CD14-positive monocyte (primary cell): ENCODE measurements at places on chromosomes 6 and 20.
A peak's percentile ranks its signal among the peaks of the same experiment; 100 is the strongest.

- no peak for DNase-seq
These were observed 5.0 kb downstream of the WRNIP1 start for GRCh38 chr6:2770171-2770570.

DNA sequence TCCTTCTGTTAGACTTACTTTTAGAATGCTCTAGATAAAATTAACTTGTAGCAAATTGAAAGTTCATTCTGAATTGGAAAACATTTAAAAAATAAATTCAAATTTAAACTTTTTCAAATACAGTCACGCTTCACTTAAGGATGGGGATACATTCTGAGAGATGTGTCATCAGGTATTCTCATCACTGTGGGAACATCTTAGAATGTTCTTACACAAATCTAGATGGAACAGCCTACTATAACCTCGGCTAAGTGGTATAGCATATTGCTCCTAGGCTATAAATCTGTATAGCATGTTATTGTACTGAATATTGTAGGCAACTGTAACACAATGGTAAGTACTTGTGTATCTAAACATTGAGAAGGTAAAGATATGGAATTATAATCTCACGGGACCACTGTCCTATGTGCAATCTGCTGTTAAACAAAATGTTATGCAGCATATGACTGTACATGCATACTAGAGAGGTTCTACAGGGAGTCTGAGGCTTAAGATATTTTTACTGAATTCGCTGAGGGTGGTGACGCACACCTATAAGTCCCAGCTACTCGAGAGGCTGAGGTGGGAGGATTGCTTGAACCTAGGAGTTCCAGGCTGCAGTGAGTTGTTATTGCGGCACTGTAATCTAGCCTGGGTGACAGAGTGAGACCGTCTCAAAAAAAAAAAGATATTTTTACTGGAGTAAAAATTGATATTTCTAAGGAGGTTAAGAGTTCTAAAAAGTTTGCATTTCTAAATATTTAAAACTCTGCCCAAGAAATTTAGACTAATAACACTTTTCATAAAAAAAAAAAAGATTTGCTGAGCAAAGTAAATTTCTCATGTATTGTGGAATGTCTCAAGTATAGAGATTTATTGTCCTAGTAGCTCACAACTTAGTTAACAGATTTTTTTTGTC lies 87.3 kb upstream of the TULP1 start:
- no peak for DNase-seq

DNA sequence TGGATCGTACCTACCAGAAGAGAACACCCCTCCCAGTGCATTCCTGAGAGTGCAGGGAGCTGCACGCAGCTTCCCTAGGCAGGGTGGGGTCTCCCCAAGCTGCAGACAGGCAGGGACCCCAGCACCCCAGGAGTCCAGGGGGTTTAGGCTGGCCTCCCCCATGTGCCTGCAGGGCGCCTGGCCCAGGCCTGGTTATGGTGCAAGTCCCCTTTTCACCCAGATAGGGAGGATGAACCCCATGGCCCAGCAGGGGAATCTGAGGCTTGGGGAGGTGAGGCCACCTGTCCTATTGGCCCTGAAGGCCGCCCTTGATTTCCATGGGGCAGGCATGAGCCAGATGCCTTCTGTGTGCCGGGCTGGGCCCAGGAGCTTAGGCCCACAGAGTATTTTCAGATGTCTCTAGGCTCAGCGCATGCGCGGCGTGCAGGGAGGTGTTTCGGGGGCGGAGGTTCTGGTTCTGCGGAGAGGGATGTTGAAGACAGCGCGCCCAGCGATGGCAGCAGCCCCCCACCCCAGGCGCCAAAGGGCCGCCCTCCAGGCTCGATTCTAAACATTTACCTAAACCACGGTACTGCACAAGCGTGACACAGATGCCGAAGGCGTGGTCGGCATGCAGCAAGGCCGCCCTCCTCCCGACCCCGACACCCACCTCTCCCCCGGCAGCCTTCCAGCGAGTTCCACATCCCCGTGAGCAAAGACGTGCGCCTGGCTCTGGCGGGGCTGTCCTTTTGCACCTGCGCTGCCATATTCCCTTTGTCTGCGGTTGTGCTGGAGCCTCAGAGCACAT lies 29.4 kb downstream of the COL20A1 start:
- DNase-seq = no peak

GRCh38 chr6:11650711-11651110 lies 113.2 kb downstream of the TMEM170B start:
- DNase-seq = no peak

DNA sequence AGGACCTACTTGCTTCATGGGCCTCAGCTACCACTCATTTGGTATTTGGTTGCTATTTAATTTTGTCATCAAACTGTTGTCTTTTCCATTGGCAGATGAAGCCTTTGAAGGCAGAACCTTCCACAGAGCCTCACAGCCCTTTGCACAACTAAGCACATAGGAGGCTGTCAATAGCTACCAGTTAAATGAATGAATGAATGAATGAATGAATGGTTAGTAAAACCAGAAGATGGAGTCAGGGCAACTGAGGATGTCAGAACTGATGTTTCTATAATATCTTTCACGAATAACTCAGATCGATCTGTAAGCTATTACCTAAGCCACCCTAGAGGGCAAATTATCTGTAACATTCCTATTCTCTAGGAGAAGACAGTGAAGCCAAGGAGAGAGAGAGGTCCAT lies 19.1 kb downstream of the BNIP5 start:
- DNase-seq = no peak

DNA sequence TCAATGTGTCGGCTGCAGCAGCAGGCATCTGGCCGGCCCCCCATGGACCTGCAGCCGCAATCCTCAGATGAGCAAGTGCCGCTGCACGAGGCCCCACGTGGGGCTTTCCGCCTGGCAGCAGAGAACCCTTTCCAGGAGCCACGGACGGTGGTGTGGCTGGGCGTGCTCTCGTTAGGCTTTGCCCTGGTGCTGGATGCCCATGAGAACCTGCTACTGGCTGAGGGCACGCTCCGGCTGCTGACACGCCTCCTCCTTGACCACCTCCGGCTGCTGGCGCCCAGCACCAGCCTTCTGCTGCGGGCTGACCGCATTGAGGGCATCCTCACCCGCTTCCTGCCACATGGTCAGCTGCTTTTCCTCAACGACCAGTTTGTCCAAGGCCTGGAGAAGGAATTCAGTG lies 3.5 kb downstream of the AP5S1 start:
- no peak for DNase-seq

DNA sequence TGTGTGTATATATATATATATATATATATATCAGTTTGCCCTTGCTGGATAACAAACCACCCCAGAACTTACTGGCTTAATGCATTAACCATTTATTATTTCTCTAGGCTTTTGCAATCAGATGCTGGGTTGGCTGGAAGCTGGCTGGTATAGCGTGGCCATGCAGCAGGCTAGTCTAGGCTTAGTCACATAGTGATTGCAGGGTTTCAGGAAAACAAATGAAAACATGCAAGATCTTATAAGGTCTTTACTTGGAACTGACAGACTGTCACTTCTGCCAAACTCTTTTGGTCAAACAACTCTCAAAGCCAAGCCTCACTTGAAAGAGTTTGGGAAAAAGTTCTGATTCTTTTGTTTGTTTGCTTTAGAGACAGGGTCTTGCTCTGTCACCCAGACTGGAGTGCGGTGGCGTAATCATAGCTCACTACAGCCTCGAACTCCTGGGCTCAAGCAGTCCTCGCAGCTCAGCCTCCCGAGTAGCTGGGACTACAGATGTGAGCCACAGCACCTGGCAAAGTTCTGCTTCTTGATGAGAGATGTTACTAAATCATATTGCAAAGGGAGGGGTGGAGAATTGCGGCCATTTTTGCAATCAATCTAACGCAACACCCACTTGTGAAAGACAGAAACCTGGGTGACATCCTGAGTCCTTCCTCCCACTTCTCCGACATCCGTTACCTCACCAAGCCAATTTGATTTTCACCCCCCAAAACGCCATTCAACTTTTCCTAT lies 74.6 kb upstream of the RNF24 start:
- peak; percentile 91 for DNase-seq

DNA sequence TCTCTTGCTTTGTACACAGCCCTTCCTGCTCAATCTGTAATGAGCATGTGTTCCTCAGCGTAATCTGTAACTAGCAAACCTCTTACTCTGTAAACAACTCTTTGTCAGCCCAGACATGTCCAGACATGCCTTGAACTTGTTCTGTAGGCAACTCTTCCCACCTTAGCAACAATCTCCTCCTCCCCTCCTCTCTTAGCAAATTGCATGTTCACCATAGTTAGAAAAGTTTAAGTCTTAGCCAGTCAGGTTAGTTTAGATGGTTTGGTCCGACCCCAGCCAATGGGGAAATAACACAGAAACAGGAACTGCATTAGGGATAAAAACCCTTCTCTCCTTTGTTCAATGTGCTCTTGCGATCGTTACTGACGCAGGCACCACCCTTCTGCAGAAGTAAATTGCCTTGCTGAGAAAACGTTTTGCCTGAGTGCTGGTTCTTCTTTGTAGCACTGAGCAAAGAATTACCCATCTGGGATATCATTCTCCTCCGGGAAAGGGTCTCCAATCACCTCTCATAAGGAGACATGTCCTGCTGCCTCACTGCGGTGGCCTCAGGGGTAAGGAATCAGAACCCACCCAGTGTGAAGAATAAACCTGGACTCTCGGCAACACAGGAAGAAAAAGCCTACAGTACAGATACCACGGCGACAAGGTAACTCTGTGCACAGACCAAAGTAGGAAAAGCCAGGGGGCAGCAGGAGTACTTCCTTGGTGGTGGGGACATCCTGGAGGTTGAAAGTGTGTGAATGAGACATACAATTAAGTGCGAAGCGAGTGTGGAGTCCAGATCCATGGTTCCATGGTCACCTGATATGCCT lies 26.2 kb downstream of the PLN start:
- DNase-seq = no peak

GRCh38 chr6:29728875-29729270 lies 5.6 kb downstream of the HLA-F start:
- no peak for DNase-seq

DNA sequence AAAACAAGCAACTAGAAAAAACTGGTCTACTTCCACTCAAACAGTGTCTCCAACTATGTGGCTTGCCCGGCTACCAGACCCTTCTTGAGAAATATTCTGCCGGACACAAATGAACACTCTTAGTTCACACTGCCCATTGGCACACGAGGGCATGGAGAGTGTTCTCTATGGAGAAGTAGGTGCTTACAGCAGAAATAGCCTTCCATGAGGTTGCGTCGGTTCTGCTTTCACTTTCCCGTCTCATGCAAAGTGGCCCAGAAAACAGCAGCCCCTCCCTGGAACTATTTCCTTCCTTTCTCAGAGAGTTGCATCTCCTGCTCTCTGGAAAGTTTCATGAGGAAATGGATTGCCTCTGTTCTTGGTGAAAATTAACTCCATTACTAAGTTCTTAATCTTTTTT lies 9.5 kb upstream of the HLA-DOA start:
- peak; percentile 97 for DNase-seq

GRCh38 chr20:46558511-46558959 lies 8.1 kb upstream of the OCSTAMP start:
- DNase-seq = peak; percentile 82

GRCh38 chr6:127547215-127547614 lies 28.1 kb upstream of the MTCL3 start:
- peak; percentile 10 for DNase-seq

- DNase-seq = peak; percentile 36
These were observed 3.3 kb downstream of the SPEF1 start for GRCh38 chr20:3777716-3778629.

GRCh38 chr20:52590100-52590499 lies 382.1 kb upstream of the TSHZ2 start:
- no peak for DNase-seq

DNA sequence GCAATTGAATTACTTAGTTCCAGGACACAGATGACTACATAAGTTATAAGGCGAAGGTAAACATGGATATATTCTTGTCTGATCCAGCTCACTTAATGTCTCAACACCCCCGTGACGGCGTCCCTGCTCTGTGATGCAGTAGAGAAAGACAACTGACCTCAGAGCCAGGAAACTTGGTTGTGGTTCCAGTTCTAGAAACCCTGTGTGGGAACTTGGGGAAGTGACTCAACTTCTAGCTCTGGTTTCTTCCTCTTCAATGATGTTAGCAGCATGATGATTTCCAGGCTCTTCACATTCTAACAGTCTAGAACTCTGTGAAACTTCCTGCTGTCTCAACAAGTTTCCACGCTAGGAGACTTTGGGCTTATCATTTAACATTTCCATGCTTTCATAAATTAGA lies 18.4 kb downstream of the LAMA4 start:
- DNase-seq = peak; percentile 67

DNA sequence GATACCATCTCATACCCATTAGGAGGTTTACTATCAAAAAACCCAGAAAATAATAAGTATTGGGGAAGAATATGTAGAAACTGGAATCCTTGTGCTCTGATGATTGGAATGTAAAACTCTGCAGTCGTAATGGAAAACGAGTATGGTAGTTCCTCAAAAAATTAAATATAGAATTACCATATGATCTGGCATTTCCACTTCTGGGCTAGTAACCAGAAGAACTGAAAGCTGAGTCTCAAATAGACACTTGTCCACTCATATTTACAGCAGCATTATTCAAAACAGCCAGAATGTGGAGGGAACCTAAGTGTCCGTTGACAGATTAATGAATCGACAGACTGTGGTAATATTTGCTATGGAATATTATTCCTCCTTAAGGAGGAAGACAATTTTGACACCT lies 44.3 kb downstream of the FOXC1 start:
- DNase-seq = no peak

GRCh38 chr6:112432853-112433252 lies 85.7 kb downstream of the RFPL4B start:
- no peak for DNase-seq

GRCh38 chr20:21048841-21049273 lies 57.3 kb downstream of the LINC00237 start:
- peak; percentile 3 for DNase-seq

DNA sequence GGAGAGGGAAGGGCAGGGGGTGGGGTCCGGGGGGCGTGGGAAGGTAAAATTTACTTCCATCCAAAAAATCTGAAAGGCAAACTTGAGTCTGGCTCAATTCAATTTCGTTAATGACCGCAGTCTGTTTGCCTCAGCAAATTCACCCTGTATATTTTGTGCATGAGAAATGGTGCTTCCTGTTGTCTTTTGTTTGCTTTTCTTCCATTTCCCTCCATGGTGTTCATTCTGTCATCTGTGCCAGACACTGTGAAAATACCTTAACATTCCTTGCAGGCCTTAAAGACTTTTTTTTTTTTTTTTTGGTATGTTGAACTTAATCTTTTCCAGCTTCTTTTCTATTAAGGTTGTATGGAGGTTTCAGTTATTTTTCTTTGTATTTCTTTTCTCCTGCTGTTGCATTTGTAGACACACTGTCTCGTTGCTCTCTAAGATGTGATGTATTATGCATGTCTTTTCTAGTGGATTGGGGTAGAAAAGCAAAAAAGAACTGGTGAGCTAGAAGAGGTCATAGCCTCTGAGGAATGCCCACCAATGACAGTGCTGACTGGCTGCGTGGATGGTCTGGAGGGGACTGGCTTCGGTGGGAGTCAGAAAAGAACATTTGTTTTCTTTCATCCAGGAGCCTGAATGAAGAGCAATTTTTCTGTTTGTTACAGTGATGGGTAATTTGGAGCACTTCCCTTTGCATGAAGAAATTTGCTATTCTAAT lies 585.0 kb upstream of the MAP3K7 start:
- DNase-seq = no peak

GRCh38 chr6:170298688-170299087 lies 7.8 kb upstream of the DLL1 start:
- DNase-seq = peak; percentile 56
